ENCODE measurements at places on chromosomes 5 and 9. TPM values are rescaled to one million over a fixed set of nuclear protein-coding genes. Genes with fewer than 3 reads are reported as not detected.
A peak's percentile ranks its signal among the peaks of the same experiment; 100 is the strongest.

DNA sequence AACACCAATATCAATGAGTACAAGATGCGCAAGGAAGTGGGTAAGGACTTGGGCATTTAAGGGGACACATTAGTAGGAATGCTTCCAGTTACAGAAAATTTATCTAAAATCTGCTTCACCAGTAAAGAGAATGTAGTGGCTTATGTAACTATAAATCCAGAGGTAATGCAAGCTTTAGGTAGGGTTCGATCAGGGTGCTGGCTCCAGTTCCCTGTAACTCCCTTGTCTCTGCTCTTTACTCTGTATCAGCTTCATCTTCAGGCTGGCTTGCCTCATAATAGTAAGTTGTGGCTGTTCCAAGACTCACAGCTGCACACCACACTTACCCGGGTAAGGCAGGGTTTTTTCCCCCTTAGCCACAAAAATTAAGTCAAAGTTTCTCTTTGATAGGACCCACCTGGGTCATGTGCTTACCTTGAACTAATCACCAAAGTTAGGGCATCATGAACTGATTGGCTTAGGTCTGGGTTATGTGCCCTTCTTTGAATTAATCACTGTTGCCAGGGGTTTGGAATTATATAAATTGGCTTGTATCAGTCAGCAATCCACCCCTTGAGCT, 35.5 kb downstream of the ARHGEF37 start:
- no peak for DNase-seq

DNA sequence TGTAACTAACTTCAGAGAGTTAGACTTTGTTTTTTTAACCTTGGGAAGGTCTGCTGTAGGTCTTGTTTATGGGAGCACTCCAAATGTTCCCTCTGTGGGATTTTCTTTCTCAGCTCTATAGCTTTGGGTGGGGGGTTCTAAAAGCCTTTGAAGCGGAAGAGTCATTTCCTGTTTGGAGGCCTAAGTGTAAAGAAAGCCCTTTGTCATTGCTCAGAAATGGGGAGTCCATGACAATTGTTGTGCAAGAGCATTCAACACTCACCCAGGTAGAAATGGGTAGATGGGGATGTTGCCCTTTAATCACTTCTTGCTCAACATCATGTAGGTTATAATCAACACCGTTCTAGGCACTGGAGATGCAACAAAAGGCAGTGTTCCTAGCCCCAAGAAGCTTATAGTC, 30.3 kb upstream of the MAST4 start:
- DNase-seq = no peak

DNA sequence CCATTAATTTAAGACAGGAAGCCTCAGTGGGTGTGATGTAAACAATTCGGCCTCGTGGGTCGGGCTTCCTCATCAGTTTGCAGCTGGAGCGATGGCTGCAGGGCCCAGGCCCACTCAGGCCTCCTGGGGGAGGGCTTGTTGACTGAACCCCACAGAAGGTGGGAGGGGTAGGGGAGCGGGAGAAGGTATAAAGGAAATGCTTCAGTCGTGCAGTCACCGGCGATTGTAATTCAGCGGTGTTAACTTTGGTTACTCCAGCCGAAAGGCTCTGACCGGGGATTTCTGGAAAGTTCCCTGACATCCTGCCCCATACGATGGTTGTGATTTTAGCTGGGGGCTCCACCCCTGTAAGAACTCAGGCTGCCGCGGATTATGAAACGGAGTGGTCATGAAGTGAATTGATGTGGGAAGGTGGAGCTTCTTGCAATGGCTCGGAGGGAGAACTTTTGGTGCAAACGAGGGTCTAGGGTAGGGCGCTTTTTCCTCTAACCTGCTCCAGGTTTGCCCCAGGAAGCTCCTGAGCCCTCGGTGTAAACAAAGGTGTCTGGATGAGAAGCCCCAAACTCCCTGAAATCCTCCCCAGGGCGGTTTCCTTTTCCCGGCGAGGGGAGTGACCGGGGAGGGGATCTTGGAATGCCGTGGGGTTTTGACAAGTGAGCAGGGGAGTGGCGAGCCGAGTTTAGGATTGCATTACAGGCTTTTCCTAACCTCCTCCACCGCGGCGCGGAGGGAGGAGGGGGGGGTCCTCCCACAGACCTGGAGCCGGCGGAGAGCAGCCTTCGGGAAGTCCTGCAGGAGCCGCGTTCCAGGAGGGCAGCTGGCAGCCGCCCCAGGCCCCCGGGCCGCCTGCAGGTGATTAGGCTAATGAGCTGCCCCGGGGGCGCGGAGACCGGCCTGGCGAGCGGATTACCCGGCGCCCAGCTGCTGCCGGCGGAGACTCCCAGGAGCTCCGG, 215.5 kb downstream of the PDZD2 start:
- DNase-seq = peak; percentile 53

DNA sequence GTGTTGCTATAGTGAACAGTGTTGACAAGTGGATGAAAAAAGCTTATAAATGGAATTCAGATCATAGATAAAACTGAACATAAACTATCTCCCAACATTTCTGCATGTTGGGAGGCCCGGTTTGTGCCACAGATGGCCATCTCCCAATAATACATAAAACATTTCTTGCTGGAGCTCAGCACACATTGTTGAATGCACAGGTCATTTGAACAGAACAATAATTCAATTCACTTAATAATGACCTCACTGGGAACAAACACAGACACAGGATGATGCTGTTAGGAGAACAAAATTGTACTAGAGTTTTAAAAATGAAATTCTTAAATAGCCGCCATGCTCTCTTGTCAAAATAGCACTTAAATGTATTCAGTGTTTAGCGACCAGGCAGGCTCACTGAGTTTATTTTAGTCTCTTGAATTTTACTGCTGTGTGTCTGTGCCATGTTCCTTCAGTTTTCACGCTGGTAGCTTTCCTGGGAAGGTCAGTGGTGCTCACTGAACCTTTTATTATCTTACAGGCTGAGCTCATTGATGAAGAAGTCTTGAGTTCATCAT, 85.0 kb upstream of the SSBP2 start:
- DNase-seq = no peak

DNA sequence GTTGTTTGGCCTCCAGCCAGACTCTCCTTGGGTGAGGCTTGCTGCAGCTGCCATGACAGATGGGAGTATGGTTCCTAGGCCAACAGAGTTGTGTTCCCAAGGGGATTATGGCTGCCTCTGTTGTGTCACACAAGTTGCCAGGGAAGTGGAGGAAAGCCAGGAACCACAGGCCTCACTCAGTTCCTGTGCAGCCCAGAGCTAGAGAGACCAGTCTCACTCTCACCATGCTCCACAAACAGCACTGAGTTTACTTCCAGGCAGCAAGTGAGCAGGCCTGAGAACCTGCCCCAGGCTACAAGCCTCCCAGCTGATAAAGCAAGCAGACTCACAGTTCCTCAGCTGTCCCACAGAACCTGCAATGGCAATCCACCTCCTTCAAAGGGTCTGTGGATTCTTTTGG, 273.6 kb upstream of the TAS2R1 start:
- DNase-seq = no peak

GRCh38 chr9:20551236-20551635, 71.1 kb downstream of the MLLT3 start:
- DNase-seq = no peak

DNA sequence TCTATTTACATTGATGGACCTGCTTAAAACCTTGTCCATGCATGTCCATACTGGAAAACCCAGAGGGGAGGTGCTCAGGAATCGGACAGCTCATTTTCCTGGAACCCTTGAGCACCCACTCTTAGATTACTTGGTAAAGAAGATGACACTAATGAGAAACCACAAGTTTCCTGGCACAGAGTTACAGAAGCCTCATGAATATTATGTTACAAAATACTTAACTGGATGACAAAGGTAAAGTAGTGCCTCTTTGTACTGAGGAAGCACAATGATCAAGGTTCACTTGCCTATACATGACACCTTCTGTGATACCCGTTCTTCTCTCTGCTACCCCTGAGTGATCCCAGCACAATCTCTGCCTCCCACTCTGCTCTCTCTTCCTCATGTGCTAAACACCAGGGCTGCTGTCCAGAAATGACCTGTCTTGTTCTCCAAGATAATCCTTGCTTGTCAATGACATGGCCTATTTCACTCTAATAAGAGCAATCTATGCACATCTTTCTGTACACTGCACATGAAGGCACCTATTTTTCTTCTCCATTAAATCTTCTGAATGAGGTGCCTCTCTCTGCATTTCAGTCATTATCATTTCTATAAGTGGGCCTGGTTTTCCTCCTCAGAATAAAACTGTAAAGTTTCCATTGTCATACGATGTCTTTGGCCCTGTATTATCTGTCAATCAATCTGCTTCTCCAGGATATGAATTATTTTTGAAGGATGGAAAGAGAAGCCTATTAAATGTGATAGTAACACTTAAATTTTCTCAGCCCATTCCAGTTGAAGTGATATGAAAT, 684.0 kb upstream of the ACO1 start:
- DNase-seq = no peak

PIP5KL1 gene
- polyA plus RNA-seq = 2.2 TPM

GRCh38 chr9:68711281-68711680, 6.2 kb downstream of the PIP5K1B start:
- DNase-seq = no peak

GRCh38 chr5:93715761-93716160, 25.6 kb downstream of the POU5F2 start:
- no peak for DNase-seq

Measured in right renal pelvis (tissue), 4 donors.